Pulmonary artery endothelial cell (primary cell): ENCODE measurements at places on chromosomes 3 and 15. TPM values are rescaled to one million over a fixed set of nuclear protein-coding genes. Genes with fewer than 3 reads are reported as not detected.

DNA sequence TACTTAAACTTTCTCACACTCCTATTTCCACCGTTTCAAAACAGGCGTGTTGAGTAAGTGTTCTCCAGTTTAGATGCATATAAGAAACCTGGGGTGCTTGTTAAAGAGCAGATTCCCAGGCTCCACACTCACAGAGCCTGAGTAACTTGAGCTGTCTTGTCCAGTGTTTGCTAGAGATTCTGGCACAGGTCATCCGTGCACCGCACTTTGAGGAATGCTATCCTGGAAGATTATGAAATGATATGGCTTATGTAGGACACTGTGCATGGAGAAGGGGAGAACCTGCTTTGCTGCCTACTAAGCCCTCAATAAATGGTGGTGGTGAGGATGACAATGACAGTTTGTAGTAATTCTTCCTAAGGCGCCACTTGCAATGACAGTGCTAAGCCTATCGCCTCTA lies 273.7 kb downstream of the PDZRN3 start:
- no peak for DNase-seq

GRCh38 chr15:58545307-58546065 lies 113.7 kb downstream of the LIPC start:
- DNase-seq = no peak

DNA sequence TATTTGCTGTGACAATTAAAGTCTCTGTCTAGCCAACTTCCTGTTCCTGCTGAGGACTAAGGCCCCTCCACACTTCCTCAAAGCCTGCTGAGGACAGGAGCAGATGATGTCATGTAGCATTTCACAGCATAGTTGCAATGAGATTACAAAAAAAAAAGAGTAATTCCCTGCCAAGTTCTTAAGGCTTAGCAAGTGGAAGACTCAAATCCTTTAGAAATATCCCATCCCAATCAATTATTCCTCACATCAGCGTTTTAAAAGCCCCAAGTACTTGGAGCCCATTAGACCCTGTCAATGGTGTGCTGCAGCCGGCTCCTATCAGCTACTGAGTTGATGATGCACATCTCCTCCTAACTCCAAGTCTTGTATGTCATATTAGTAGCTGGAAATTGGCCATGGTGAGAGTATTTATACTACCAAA lies 51.7 kb downstream of the TRANK1 start:
- peak; percentile 51 for DNase-seq

- no peak for DNase-seq
These were observed 449.5 kb upstream of the TBL1XR1 start for GRCh38 chr3:177646749-177647148.

- DNase-seq = no peak
These were observed 334.0 kb upstream of the MCTP2 start for GRCh38 chr15:93897377-93897776.

DNA sequence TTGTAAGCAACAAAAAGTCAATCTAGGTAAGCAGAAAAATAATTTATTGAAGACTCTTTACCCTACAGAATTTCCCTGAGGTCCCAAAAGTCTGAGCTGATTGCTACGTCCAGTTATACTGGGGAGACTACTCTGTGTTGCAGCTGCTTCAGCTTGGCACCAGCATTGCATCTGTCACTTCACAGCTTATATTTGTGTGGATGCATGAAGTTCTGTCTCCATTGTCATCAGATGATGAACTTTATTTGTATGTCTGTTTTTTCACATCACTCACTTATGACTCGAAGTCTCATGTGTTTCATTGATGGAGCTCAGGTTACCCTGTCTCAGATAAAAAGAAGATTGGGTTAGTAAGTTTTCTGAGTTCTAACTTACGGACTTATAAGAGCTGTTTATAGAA lies 75.3 kb upstream of the LRRFIP2 start:
- DNase-seq = no peak

GRCh38 chr3:72279068-72279604 lies 494.2 kb upstream of the PROK2 start:
- no peak for DNase-seq

DNA sequence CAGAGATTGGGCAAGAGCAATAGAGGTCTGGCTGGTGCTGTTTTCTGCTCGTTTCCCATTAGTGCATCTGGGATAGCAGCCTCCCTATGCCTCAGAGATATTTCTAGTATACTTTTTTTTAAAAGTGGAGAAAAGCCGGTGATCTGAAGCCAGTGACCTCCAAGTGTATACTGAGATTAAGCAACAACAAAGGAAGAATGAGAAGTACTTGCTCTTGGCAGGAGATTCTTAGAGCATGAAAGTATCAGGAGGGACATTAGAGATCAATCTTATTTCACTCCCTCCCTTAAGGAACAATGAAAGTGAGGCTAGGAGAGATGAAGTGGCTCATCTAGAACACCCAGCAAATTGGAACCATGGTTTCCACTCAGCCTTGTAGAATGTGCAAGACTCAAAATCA lies 423.3 kb downstream of the SOX2 start:
- DNase-seq = no peak

- no peak for DNase-seq
These were observed 62.1 kb downstream of the POMGNT2 start for GRCh38 chr3:43043793-43044192.

DNA sequence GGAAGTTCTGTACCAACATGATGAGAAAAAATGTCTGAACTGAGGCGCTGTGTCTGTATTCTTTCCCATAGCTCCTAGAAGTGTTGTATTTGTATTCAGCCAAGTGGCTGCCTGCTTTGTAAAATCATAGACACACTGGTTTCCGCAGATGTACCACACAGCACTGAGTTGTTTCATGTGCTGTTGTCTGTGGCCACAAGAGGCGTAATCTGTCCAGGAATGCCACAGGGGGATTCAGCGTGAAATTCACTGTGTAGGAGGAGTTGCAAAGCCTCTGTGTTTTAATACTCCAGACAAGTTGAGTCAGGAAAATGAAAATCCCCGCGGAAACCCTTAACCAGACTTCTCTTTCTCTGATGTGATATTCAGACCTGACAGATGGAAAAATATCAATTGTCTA lies 462.2 kb downstream of the NSUN3 start:
- DNase-seq = no peak

DNA sequence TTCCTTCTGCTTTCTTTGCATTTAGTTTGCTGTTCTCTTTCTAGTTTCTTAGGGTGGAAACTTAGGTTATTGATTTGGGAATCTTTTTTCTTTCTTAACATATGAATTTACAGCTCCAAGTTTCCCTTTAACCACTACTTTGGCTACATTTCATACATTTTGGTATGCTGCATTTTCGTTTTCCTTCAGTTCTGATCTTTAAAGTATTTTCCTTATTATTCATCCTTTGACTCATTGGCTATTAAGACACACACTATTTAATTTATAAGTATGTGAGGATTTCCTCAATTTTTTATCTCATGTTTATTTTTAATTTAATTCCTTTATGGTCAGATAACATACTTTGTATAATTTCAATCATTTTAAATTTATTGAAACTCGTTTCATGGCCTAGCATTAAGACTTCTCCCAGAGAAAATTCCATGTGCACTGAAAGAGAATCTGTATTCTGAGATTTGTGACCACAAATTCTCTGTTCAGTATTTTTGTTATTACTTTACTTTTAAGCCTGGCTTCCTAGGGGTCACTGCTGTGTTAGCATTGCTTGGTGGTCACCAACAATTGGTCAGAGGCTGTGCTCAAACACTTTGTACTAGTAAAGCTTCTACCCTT lies 87.7 kb downstream of the CFAP20DC start:
- no peak for DNase-seq

GRCh38 chr3:178195824-178196223 lies 340.4 kb upstream of the KCNMB2 start:
- DNase-seq = no peak

GRCh38 chr15:59169251-59169708 lies 37.4 kb upstream of the LDHAL6B start:
- DNase-seq = peak; percentile 55

CIDEC gene
- total RNA-seq = not detected in 2 replicates

CCRL2 gene
- 5.0 and 6.4 TPM in 2 replicates for total RNA-seq

MYL3 gene
- not detected in 2 replicates for total RNA-seq

RBP2 gene
- not detected in 2 replicates for total RNA-seq

GOLGA8R gene
- total RNA-seq = 1.1 and 1.3 TPM in 2 replicates

OCA2 gene
- total RNA-seq = not detected in 2 replicates
